ENCODE measurements at places on chromosomes 12 and 14.
A peak's percentile ranks its signal among the peaks of the same experiment; 100 is the strongest.

GRCh38 chr12:70045036-70045435, 198.2 kb upstream of the CNOT2 start:
- DNase-seq: no peak

DNA sequence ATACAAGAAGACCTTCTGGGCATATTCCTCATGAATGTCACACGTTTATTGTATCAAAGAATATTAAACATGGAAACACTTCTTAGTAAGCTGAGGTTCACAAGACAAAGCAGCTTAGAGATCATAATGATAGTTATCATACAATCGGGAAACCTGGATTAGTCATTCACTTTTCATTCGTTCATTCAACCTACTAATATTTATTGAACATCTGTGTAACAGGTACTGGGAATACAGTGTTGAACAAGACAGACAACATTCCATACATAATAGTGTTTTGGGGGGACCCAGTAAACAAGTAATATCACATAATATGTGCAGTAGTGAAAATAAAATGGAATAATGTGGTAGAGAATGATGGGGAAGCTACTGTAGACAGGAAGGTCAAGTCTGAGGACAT, 100.6 kb upstream of the GRIP1 start:
- DNase-seq: no peak

- no peak for DNase-seq
Observed at GRCh38 chr12:78746001-78746400, 118.6 kb upstream of the SYT1 start.

DNA sequence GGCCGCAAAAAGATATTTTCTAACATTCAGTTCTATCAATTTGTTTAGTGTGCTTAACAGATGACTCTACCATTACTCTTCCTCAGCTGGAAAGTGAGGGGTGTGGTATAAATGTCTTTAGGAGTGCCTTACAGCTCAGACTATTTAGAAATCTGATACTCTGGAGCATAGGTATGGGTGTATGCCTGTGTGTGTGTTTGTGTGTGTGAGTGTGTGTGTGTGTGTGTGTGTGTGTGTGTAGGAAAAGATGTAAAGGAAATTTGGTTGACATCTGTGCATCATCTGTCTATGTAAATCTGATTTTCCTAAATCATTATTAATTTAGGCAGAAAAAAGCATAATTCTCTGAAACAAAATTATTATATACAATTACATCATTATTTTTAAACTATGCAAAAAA, 16.0 kb downstream of the RNASE3 start:
- no peak for DNase-seq

GRCh38 chr14:91310606-91311283, 66.2 kb upstream of the GPR68 start:
- DNase-seq: no peak

DNA sequence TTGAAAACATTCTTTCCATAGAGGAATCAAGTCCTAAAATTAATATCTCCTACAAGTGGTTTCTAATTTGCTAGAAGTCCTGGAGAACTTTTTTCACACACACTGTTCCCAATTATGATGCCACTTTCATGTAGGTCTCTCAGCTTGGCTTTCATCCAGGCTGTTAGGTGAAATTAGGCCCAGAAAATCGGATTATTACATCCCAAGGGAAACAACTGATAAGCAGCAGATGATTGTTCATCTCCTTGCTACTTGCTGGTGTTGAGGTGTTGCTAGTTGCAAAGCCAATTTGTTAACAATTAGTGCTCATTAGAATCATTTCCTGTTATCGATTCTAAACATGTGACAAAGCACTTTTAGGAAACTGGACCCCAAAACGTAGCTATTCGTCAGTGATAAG, 248.0 kb downstream of the PDZRN4 start:
- DNase-seq: no peak

- no peak for DNase-seq
Observed at GRCh38 chr14:78566859-78567172, 396.6 kb downstream of the NRXN3 start.

GRCh38 chr14:81743605-81744004, 210.0 kb upstream of the SEL1L start:
- no peak for DNase-seq

- DNase-seq: no peak
Observed at GRCh38 chr14:99966037-99966835, 99.0 kb upstream of the EVL start.

DNA sequence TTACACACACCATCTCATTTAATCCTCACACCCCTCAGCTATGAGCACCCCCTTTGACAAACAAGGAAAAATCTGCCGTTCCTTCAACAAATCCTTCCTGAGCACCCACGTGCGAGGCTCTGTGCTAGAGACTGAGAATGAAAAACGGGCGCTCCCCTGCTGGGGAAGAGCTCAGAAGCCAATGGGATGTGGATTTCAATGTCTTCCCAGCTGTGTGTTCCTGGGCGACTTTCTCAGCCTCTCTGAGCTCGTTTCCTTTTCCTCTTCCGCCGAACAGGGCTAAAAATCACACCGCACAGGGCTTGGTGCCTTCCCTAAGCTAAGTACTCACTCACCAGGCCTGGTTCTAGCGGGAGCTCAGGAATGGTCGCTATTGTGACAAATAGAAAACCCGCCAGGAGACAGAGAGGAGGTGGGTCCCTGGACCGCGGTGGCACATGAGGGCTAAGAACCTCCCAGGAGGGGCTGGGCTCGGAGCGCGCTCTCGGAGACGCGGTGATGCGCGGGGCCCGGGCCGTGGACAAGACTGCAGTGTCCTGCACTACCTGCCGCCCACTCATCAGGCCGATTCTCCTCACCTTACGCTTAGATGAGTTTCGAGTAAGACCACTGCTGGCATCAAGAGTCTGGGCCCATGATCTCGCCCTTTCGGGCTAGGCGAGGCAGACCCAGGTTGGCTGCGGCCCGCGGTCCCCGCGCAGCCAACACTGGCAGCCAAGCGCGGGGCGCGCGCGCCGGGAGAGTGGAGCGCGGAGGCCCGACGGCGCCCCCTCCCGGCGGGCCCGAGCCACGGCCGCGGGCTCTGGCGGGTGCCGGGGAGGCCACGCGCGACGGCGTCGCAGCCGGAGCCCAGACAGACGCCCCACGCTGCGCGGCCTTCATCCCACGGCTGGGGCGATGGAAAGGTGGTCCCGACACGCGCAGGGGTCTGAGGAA, 17.0 kb downstream of the ZDHHC22 start:
- DNase-seq: peak; percentile 71

DNA sequence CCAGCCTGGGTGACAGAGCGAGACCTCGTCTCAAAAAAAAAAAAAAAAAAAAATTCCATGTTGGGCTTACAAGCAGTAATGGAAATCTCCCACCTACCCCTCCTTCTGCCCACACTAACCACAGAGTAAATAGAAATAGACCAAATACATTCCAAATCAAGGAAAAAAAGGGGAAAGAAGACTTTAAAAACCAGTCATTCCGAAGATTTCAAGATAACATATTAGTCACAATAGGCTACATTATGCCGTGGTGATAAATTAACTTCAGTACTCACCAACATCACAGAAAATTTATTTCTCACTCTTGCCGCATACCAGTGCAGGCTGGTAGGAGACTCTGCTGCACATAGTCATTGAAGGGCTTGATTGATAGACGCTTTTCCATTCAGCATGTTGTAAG, 15.5 kb upstream of the ETV6 start:
- no peak for DNase-seq

GRCh38 chr14:42792166-42792565, 1185.5 kb downstream of the LRFN5 start:
- no peak for DNase-seq

DNA sequence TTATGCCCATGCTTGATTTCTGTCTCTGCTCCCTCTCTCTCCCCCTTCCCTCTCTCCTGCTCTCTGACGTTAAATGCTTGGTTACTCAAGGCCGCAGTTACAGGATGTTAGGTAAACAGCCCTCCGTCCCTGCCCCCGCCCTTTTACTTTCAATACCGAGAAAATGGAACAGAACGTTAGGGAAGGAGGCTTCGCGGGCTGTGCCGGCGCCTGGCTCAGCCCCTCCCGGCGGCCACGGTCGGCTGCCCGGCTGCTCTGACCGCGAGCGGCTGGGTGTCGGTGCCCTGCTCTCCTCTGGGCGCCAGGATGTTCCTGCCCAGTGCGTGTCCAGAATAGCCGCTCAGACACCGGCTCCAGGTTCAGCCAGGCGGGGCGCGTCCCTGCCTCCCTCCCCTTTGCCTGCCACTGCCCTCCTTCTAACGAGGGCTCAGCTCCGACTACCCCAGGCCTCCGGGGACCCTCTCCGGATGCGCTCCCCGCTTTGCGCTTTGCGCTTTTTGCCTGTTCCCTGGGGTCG, 166.1 kb downstream of the ADCK1 start:
- DNase-seq: peak; percentile 42

DNA sequence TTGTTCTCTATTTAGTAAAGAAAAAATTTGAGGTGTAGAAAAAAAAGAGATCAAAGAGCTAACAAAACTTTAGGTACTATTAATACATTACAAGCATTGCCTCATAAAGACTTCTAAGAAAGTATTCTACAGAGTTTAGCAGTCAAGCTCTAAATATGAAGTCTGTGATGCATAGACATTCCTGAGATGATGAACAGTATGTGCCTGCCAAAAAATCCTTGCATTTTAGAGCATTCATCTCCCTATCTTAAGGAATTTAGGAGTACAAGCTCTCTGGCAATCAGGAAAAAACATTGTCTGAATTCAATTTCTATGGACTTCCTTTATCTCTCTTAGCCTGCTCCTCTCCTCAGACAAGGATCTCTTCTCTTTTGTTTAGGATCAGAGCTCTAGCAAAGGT, 202.6 kb upstream of the LRFN5 start:
- DNase-seq: no peak

- DNase-seq: no peak
Observed at GRCh38 chr14:74019408-74020137, 424 bp downstream of the BBOF1 start.

DNA sequence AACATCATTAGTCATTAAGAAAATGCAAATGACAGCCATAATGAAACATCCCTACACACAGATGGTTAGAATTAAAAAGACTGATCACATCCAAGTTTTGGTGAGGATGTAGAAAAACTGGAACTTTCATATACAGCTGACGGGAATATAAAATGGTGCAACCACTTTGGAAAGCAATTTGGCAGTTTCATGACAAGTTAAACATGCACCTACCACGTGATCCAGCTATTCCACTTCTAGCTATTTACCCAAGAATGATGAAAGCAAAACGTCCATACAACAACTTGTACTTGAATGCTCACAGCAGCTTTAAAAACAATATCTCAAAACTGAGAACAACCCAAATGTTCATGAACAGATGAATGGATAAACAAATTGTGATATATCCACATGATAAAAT, 77.9 kb upstream of the AVPR1A start:
- no peak for DNase-seq

DNA sequence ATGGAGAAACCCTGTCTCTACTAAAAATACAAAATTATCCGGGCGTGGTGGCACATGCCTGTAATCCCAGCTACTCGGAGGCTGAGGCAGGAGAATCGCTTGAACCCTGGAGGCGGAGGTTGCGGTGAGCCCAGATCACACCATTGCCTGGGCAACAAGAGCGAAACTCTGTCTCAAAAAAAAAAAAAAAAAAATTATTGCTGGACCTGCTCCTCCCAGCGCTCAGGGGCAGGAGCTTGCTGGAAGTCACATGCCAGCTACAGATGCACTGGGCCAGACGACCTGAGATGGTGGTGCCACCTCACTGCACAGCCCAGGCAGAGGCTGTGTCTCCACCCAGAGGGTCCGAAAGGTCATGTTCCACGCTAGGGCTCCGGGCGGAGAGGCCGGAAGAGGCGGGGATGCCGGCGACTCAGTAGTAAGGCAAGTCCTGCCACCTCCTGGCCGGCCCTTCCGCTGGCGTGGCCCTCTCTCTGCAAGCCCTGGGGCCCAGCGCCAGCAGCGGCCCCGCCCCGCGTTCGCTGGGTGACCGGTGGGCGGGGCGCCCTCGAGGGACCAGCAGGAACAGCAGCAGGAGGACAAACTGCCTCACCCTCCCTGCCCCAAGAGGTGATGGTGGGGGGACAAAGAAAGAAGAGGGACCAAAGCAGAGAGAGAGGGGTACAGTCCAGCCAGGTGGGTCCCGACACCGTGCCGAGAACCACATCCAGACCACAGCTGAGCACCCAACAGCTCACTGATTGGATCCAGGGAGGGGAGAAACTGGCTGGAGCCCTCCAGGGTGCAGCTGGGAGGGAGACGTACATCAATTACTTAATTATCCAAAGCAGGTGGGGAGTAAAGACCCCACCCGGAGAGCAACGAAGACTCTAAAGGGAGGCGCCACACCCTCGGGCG, 3.6 kb upstream of the RHOF start:
- peak; percentile 86 for DNase-seq

DNA sequence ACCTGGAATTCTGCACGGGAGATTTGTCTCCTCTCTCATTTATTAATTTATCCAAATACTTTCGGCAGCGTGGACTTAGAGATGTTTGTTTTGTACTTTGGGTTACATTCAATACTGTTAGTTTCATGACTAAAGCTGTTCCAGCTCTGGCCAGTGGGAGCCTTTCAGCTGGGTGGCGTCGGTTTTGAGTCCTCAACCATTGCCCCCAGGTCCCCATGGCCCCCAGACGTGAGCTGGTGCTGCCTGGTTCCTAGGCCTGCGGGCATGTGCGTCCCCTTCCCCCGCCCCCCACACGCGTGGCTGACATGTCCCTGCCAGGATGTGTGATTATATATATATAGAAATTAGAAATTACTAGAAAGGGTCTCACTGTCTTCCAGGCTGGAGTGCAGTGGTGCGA, 48.2 kb downstream of the KIF26A start:
- DNase-seq: no peak

DNA sequence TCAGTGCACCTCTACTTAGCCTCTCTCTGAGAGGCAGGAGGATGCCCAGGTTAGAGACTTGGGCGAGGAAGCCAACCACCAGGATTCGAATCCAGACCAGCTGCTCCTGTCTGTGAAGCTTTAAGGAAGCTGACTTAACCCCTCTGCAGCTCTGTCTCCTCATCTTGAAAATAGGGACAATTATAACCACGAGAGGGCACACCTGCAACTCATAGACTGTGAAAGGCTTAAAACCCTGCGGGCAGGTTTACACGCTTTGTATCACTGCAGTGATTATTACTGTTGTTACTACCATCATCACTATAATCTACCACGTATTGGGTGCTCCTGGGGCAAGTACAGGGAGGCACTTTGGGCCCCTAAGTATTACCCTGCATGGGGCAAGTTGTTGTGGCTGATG, 379.8 kb downstream of the VRK1 start:
- DNase-seq: no peak

- DNase-seq: no peak
Observed at GRCh38 chr14:102629011-102629444, 36.6 kb downstream of the RCOR1 start.

- DNase-seq: no peak
Observed at GRCh38 chr12:108858311-108859074, 1.1 kb upstream of the SSH1 start.

All from dorsolateral prefrontal cortex (tissue), 122 donors.